ENCODE measurements at places on chromosomes 11 and 22.

DNA sequence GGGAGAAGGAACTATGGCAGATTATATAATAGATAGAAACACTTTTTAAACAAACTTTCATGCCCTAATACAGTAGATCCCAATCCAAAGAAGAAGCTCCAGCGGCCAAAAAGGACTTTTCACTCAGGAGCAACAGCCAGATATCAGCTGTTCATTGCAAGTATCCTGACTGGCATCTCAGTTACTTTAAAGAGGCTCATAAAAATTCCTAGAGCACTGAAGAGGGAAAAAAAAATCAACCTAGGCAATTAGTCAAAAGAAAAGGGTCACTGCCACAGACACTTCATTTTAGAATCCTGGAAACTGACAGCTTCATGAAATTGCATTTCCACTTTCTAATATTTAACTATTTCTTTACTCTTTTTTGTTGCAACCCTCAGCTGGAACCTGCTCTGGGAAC lies 170.6 kb upstream of the SOX6 start:
- DNase-seq, result no peak

DNA sequence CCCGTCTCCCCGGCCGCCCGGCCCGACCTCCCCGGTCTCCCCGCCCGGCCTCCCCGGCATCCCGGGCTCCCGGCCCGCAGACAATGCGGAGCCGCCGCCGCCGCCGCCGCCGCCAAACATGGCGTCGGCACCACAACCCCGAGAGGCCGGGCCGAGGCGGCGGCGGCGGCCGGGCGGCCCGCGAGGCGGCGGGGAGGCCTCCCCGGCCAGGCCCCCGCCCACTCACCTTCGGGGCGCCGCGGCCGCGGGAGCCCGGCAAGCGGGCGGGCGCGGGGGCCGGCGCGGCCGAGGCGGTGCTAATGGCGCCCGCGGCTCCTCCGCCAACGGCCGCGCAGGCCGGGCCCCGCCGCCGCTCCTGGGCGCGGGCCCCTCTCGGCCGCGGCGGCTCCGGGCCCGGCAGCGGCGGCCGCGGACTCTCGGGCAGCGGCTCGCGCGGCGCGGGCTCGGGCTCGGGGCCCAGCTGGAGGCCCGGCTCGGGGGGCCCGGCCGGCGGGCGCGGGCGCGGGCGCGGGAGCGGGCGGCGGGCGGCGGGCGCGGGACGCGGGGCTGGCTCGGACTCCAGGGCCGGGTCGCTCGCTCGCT lies 311 bp downstream of the BRD1 start:
- no peak for DNase-seq

DNA sequence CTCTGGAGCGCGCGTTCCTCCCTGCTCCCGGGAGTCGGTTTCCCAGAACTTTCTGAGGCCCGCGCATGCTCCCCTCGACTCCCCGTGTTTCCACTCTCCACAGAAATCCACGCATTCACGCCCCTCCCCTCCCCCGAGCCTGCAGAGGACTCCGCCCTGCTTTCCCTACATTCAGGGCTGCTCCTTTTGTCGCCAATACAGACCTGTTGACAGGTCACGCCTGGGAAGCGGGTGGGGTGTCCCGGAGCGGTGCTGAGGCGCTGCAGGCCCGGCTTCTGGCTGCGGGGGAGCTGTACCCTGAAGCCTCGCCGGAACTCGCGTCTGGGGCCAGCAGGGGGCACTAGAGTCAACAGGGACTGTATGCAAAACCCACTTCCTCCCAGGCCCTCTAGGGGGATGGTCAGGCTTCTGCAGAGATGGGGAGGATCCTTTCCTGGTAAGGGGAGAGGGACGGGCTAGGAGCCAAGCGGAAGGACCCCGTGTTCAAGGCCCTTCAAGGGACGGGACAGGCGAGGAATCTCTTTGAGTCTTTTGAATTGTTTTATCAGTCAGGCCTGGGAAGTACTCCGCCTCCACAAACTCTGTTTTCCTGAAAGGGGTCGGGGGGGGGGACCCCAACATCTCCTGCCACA lies at the start of gene PRAME:
TSS of gene PRAME (minus strand) at position 294 of the 632 bp plus-strand sequence. CDS start 2,433 bp downstream, outside the sequence.
- DNase-seq, result peak; percentile 22

GRCh38 chr11:112925516-112926310 lies 35.5 kb upstream of the NCAM1 start:
- DNase-seq, result no peak

DNA sequence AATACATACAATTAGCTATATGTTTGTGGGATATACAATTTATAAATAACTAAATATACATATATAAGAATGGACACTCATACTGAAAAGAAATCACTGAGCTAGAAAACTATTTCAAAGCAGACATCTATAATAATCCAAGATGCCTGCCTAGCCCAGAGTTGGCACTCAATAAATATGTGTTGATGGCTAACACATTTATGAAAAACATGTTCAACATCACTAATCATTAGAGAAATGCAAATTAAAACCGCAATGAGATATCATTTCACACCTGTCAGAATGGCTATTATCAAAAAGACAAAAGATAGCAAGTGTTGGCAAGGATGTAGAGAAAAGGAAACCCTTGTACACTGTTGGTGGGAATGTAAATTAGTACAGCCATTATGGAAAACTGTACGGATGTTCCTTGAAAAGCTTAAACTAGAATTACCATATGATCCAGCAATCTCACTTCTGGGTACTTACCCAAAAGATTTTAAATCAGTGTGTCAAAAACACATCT lies 29.8 kb downstream of the POU2AF1 start:
- no peak for DNase-seq

- no peak for DNase-seq
These were observed 295.2 kb downstream of the GUCY1A2 start for GRCh38 chr11:106723071-106723470.

DNA sequence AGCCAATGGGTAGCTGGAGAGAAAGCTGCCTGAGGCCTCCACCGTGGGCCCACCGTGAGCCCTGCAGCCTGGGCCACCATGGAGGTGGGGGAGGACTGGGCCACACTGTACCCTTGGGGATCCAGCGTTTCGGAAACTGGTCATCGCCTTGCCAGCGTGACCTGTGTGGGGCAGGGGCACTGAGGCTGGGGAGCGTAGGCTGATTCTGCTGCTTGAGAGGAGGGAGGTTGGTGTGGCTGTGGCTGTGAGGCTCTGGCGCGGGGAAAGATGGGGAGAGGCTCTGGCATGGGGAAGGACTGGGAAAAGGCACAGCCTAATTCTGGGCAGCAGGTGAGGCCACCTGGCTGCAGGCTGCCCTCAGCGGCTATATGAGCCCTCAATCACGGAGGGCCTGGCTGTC lies 12.6 kb upstream of the TTLL12 start:
- no peak for DNase-seq

- peak; percentile 60 for DNase-seq
These were observed 102.6 kb downstream of the RELT start for GRCh38 chr11:73478737-73479347.

DNA sequence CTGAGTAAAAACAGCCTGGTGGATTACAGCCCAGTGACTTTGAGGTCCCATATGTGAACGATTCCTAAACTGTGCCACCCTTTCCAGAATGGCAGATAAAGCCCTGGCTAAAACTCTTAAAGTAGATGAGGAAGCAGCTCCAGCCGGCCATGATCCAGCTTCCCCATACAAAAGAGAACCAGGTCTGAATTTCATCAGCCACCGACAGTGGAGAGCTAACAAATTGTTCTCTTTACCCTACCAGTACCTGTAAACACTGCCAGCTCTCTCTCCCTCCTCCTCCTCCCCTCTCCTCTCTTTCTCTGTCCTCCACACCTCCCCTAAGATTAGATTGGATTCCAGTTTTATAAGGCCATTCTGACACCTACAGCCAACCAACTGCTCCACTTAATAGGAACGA lies 176.9 kb downstream of the DSCAML1 start:
- DNase-seq, result no peak

- DNase-seq, result peak; percentile 72
These were observed 17.3 kb downstream of the TRAF6 start for GRCh38 chr11:36492724-36493304.

DNA sequence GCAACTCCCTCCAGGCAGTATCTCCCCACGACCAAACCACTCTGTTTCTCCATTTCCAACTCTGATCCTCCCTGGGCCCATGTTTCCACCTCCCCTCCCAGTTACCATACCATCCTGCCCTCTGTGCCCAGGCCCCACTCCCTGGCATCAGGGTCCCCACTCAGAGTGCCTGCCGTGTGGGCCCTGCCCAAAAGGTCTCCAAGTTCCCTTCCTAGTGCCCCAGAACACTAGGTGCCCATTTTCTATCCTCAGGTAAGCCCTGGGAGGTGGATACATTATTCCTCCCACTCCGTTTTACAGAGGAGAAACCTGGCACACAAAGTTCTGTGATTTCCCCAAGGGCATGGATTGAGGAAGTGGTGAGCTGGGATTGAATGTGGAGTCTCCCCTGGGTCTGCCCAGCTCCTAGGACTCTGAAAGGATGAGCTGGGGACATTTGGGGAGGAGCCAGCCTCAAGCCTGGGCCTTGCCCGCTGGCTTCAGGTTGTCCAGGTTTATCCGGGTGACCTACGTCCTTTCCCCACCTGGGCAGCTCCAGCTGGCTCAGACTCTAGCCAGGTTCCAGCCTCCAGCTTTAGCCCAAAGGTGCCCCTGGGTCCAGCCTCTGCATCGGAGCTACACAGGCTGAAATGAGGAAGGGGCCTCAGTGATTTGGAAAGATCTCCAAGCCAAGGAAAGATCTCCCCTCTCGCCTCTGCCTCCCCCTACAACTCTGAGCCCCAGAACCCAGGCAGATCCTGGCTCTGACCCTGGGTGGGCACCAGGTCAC lies 2.2 kb upstream of the GSTT4 start:
- no peak for DNase-seq

DNA sequence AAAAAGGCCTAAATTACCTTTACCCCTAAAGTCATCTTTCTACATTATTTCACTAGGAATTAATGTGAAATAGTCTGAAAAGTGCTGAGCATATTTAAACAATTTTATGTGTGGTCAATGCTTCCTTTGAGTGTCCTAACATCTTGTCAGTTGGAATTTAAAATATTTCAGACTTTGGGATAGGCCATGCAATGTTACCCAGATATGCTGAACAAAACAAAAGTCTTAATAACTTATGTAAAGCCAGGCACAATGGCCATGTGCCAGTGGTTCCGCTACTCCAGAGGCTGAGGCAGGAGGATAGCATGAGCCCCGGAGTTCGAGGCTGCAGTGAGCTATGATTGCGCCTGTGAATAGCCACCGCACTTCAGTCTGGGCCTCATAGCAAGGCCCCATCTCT lies 137.4 kb downstream of the CADM1 start:
- no peak for DNase-seq

DNA sequence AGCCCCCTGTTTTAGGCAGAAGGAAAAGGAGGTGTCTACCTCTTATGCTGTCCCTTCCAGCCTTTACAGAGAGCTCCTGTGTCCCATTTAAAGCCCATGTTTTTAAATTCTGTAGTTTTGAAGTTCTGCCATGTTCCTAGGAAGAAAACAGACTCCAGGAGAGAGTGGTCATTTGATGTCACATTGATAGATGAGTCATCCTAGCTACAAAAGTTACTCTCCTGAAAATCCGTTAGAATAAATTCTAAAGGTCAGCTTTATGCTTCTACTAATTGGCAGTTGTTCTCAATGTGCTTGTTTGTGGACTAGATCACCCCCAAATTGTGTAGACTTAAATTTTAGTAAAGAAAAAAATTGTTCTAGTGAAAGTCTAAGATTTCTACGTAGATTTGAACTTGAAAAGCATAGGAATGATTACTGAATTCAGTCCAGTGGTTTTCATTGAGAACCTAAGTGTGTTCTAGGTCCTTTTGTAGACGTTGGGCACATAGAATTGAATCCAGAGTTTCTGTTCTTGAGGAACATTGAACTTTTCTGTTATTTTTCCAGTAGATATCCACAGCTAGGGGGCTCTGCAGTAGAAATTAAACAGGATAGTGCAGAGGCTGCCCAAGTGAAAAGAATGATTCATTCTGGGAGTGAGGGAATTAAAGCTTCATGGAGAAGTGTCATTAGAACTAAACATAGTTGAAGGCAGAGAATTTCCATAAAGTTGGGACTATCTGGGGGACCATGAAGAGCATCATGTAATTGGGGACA lies 140.6 kb upstream of the RASSF10 start:
- peak; percentile 28 for DNase-seq

- DNase-seq, result no peak
These were observed 147.1 kb upstream of the ARHGAP20 start for GRCh38 chr11:110859240-110859840.

Data from pons (tissue), 1 donor.